ENCODE measurements at places on chromosomes 5 and 9. TPM values are rescaled to one million over a fixed set of nuclear protein-coding genes. Genes with fewer than 3 reads are reported as not detected.

The SMIM15 gene
- 50.9 TPM for total RNA-seq

The PLEKHG4B gene
- 2.5 TPM for total RNA-seq

The SLC6A7 gene
- not detected for total RNA-seq

The DAP gene
- total RNA-seq: 32.0 TPM

The TLX3 gene
- not detected for total RNA-seq

The SLC6A19 gene
- not detected for total RNA-seq

The CCDC183 gene
- total RNA-seq: 6.6 TPM

The BTNL3 gene
- not detected for total RNA-seq

The IDNK gene
- total RNA-seq: 6.8 TPM

The EXOC3 gene
- 53.8 TPM for total RNA-seq

The CATSPER3 gene
- 0.63 TPM for total RNA-seq

The ZFP2 gene
- 3.6 TPM for total RNA-seq

The TPPP gene
- 4.8 TPM for total RNA-seq

The TEX48 gene
- total RNA-seq: not detected

The SPINK13 gene
- not detected for total RNA-seq

The CEP120 gene
- 26.4 TPM for total RNA-seq

The TMEM252 gene
- total RNA-seq: not detected

The SELENOP gene
- 764 TPM for total RNA-seq

The RNF208 gene
- total RNA-seq: 3.1 TPM

Data from ovary (tissue), 10 donors.